ENCODE measurements at places on chromosomes 6 and 20.

GRCh38 chr20:63505281-63505680 lies 6.4 kb upstream of the EEF1A2 start:
- DNase-seq = no peak

GRCh38 chr6:39923394-39923793 lies 10.9 kb downstream of the MOCS1 start:
- no peak for DNase-seq

- DNase-seq = no peak
Measured at GRCh38 chr20:18588574-18588933, 700 bp downstream of the DTD1 start.

DNA sequence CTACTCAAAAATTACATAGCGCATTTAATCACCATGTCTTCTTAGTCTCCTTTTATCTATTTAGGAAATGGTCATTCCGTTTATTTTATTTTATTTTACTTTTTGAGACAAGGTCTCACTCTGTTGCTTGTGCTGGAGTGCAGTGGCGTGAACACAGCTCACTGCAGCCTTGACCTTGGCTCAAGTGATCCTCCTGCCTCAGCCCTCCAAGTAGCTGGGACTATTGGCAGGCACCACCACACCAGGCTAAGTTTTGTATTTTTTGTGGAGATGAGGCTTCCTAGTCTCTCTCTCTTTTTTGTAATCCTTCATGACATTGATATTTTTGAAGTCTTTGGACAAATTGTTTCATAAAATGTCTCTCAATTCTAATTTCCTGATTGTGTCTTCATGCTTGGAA lies 4.7 kb upstream of the MYLK4 start:
- no peak for DNase-seq

GRCh38 chr6:135871296-135871695 lies 19.8 kb downstream of the PDE7B start:
- no peak for DNase-seq

DNA sequence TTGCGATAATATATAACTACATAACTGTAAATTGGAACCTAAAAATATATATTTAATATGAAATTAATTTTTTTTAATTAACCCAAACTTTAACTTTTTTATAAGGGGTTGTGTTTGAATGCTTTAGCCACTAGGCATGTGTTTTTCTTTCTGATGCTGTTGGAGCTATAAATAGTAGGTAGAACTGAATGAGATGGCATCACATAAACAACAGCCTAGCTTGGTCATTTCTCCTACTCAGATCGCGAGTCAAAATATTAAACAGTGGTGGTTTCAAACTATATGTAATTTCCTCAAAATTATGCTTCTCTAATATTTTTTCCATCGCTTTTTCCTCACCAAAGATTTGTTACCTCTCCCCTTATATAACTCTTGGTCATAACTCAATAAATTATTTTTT lies 243.2 kb downstream of the ARID1B start:
- no peak for DNase-seq

GRCh38 chr6:15628499-15629131 lies 34.2 kb downstream of the DTNBP1 start:
- DNase-seq = peak; percentile 60

DNA sequence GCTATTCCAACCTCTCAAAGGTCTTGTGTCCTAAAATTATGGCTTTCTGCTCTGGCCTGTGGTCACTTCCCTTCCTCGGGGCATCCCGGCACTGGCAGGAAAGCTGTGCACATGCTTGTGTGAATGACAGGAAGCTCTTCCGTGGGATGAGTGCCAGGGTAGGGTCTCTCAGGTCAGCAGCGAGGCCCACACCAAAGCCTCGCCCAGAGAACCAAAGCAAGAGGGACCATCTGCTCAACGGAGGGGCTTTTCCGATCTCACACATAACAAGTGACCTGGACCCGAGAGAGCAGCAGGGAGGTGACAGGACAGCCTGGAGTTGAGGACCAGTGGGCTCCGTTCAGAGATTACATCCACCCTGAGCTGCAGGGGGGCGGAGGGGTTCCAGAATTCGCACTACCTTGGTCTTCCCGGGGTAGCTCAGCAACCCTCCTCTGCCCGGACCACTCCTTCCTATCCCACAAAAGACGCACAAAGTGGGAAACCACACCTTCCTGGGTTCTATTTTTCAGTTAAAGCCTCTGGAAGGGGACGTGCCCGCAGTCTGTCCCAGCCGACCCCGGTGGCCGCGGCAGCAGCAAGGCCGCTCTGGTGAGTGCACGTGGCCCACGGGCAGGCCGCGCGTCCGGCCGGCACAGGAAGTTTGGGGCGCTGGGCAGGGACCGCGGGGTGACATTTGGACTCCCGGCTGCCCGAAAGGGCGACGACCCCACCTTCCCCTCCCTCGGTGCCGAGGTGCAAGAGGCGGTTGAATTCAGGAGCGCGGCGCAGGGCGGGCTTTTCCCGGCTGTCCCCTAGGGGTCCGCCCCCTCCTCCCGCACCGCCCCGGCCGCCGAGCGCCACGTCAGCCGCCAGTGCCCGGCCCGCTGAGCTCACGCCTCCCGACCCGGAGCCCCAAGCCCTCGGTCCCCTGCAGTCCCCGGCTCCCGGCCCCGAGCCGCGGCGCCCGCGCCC lies 988 bp downstream of the TXNDC5 start:
- DNase-seq = peak; percentile 36

DNA sequence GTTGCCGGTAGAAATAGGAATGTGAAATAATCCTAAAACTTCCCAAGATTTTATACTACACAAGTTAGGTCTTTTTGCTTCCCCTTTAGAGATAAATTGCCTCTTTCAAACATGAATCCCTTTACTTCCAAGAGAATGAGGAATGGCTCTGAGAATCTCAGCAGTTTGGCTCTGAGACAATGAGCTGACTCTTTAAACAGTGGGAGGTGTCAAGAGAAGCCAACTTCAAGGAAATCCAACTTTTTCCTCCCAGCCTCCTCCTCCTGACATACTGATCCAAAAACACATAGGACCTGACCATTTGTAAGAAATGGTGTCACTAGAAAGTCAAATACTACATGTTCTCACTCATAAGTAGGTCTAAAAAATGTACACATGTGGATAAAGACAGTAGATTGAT lies 154.2 kb downstream of the ALDH8A1 start:
- DNase-seq = no peak

DNA sequence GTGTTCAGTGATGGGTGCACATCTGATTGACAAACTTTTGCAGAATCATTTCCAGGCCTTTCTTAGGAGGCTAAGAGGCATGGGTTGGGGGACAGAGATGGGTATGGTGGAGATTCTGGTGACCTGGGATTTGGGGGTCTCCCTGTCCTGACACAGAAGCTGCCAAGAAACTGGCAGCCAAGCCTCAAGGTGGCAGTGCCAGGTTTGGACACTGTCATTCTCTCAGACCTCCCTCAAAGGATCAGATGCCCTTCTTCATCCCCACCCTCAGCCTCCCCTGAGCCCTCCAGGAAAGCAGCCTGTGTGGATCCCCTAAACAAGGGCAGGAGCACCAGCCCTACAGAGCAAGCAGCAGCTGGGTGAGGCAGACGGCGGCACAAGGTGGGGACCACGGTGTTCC lies 18.1 kb upstream of the MAS1L start:
- DNase-seq = no peak

DNA sequence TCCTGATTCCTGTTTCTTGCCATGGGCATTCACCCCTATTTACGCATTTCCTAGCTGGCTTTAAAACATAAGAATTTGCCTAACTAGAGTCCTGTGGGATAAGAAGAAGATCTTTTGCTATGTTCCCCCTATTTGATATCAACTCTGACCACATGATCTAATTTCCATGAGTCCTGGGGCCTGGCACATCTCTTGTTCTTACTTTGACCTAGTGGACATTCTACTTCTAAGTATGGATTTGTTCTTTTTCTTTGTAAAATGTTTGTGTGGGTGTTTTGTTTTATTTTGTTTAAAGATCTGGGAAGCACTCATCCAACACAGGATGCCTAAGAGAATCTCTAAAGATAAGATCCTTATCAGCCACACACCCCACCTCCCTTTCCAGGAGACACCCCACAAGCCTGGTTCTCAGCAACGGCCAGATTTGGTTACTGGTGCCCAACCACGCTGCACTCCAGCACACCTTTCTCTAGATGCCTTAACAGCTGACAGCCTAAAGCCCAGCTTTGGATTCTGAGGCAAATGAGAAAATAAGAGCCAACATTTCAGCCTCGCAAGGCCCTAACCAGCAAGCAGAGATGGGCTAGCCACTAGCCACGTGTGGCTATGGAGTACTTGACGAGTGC lies 74.7 kb downstream of the SLC23A2 start:
- DNase-seq = no peak

- no peak for DNase-seq
Measured at GRCh38 chr20:51700809-51701285, 67.3 kb downstream of the ATP9A start.

- DNase-seq = no peak
Measured at GRCh38 chr6:77463861-77464494, 687 bp upstream of the HTR1B start.

DNA sequence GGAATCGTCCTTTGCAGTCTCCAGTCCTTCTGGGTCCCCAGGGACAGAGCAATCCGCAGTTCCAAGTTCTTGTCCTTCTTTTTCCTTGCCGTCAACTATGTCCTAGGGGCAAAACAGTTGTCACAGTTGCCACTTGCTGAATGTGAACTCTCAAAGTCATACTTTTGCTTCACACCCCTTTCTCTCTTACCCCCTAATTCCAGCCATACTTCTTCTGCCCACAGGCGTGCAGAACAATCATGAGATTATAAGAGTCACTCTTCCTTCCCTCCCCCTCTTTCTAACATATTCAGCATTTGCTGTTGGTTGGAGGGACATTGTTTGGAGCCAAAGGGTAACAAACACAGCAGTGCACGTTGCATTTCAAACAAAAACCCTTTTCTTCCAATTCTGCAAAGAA lies 74.4 kb downstream of the BCAS1 start:
- no peak for DNase-seq

- no peak for DNase-seq
Measured at GRCh38 chr6:78093906-78094305, 441.1 kb downstream of the MEI4 start.

DNA sequence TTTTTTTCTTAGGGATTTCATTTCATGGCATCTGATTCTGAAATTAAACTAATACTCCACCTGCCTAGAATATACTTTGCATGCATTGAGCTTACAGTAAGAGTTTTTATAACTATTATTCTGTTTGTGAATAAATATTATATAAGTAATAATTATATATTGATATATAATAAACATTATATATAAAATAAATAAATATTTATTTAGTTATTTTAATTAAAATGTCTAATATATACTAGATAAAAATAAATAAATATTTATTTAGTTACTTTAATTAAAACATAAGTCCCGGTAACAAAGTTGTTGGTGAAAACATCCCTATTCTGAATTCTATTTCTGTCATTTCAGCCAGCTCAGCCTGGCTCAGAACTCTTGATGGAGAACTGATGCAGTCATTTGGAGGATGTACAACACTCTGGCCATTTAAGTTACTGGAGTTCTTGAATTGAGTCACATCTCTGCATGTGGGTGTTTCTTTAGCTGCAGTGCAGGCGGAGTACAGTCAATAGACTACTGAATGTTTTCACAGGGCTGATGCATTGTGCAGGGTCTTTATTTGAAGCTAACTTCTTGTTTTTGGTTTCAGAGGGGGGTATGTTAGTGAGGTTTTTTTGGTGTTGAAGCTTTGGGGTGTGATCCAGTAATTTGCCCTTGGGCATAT lies 508.9 kb upstream of the ADGRB3 start:
- DNase-seq = no peak

DNA sequence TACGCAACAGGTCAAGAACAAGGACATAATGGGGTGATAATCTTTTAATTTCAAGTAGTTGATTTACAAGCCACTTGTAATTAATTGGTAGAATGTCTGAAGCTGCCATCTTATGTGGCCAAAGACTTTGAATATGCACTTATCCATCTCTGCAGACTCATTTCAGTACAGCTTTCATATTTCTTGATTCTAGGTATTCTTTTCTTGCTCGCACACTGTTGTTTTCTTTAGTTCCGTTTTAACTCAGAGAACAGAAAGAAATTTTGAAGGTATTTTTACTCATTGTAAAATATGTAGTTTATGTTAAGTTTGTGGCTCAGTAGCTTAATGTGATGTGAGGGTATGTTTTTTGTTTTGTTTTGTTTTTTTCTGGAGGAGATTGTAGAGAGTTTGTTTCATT lies 73.9 kb downstream of the UBR2 start:
- no peak for DNase-seq

DNA sequence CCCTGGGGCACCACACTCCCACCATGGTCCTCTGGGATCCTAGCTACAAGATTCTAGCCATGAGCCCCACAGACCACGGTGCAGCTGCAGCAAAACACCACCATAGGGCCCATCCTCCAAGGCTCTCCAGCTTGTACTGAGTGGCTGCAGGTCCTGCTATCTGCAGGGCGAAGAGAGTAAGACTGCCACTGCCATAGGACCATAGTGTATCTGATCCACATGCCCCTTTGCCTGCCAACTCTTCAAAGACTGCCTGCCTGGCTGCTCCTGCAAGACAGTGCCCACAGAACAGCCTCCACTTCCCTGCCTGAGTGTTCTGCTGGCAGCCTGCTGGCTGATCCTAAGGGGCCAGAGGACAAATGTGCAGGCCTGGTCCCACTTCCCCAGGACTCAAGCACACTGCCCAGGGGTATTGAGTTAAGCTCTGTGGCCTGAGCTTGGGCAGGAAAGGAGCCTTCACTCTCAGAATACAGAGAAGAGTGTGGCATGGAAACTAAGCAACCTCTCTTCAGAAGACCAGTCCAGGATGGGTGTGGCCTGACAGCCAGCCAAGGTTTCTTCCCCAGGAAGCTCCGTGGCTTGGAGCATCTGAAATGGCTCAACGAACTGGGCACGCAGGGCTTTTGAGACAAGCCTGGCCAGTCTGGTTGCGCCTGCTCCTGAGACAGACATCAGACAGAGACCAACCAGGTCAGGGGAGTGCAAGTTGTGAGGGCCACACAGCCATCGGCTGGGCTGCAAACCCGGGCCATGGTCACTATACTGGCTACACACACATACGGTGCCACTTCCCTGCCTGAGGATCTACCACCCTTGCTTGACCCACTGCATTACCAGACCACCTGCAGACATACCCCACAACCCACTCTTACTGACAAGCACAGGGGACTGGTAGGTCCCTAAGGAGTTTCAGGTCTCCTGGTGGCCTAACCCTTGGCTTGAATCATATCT lies 54.5 kb downstream of the RNGTT start:
- DNase-seq = no peak
